NCI-H1105 (cell line): ENCODE measurements at places on chromosomes 16 and 17.

DNA sequence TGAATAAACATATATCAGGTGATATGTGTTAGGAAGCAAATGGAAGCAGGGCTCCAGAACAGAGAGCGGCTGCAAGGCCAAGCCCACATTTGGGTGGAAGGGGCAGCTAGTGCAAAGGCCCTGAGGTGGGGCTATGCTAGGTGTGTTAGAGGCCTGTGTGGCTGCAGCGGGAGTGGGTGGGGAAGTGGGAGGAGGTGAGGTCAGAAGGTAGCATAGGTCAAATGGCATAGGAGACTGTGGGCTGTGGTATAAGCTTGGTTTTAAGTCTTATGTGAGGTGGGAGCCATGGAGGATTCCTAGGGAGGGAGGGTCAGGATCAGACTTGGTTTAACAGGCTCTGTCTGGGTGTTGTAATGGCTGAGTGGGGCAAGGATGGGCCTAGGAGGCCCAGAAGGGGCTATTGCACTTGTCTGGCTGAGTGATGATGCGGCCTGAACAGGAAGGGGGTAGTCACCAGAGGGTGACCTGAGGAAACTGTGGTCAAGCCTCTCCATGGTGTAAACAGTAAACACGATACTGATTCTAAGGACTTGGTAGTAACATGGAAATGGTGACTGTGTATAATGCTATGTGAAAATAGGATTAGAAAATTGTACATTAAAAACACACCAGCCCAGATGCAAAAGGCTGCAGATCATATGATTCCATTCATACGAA is 31.1 kb downstream of the RAI1 start:
- DNase-seq = no peak

- DNase-seq = no peak
Measured at GRCh38 chr17:40564195-40564882, 933 bp downstream of the CCR7 start.

DNA sequence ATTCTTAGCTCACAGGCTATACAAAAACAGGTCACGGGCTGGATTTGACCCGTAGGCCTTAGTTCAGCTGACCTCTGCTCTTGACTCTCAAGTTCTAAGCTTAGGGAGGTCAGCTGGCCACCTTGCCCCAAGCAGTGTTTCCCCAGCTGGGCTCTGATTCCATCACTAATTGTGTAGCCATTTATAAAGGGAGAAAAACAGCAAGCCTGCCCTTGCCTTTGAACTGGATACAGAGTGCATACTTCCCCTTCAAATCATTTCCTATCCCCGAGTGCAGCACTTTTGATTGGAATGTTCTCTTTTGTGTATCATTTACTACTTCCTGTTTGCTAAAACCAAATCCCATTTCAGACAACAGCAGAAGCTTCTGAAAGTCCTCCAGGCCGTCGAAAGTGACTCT is 153.6 kb downstream of the KATNIP start:
- no peak for DNase-seq

DNA sequence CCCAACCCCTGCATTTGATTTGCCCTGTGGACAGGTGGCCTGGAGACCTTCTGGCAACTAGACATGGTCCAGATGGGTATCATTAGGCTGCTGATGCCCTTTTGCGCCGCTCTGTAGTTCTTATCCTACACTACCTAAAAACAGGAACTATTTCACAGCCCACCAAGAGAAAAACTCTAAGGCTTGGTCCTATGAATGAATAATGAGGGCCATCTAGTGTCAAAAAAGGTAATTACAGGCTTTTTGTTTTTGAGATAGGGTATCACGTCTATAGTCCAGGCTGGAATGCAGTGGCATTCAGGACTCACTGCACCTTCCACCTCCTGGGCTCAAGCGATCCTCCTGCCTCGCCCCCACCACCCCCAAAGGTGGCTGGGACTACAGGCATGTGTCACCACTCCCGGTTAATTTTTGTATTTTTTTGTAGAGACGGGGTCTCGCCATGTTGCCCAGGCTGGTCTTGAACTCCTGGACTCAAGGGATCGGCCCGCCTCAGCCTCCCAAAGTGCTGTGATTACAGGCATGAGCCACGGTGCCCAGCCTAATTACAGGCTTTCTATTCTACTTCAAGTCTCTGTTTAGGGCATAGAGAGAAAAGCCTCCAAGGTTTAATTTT is 20.9 kb downstream of the COIL start:
- DNase-seq = peak; percentile 15

DNA sequence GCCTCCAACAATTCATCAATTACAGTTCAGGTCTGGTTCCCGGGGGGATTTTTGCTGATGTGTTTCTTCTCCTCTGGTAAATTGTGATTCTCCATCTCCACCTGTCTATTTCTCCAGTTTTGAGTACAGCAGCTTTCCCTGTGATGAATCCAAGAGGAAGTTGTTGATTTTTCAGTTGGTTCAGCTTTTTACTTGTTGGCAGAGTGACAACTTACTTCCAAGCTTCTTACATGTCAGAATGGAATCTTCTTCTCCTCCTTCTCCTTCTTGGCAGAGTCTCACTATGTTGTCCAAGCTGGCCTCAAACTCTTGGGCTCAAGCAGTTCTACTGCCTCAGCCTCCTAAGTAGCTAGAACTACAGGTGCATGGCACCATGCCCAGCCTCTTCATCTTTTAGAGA is 33.4 kb upstream of the TMEM92 start:
- no peak for DNase-seq

- no peak for DNase-seq
Measured at GRCh38 chr16:27906883-27907282, 156.6 kb downstream of the GSG1L start.

GRCh38 chr17:37174205-37174604 is 201.6 kb upstream of the C17orf78 start:
- DNase-seq = no peak
